ENCODE measurements at places on chromosomes 3 and 15. TPM values are rescaled to one million over a fixed set of nuclear protein-coding genes. Genes with fewer than 3 reads are reported as not detected.

ZKSCAN7 gene
- polyA plus RNA-seq = 11.5 TPM

DUOXA1 gene
- 1.0 TPM for polyA plus RNA-seq

CSTA gene
- polyA plus RNA-seq = 2.8 TPM

ARNT2 gene
- 34.3 TPM for polyA plus RNA-seq

RHOV gene
- polyA plus RNA-seq = 0.91 TPM

SNX33 gene
- polyA plus RNA-seq = 10.5 TPM
